ENCODE measurements at places on chromosomes 5 and 9. TPM values are rescaled to one million over a fixed set of nuclear protein-coding genes. Genes with fewer than 3 reads are reported as not detected.

DNA sequence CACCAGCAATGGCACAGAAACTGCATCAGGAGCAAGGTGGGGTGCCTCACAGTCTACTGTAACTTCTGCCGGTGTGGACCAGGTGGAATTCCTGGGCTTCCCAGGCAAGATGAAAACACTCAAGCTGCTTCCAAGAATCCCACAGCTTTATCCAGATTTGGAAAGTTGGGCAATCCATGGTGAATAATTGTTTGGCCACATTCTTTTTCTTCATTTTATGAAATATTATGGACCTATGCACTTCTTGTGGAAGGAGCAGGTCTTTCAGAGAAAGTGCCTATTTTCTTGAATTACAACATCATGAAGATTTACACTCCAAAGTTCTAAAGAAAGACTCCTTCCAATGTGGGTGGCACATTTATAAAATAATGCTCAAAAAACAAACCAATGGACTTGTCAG, 503.6 kb downstream of the SEMA5A start:
- H3K4me1 ChIP-seq, result no peaks in the 10 kb centered on the region
- DNase-seq, result no peak
- no peaks in the 10 kb centered on the region for H3K36me3 ChIP-seq
- no peak overlapping the region for H3K4me3 ChIP-seq
- H3K27ac ChIP-seq, result no peak overlapping the region
- H3K27me3 ChIP-seq, result no peaks in the 10 kb centered on the region

- H3K27me3 ChIP-seq, result no peaks in the 10 kb centered on the region
- H3K36me3 ChIP-seq, result peaks cover 2% of the 10 kb centered on the region
- no peak for DNase-seq
- peaks cover 30% of the 10 kb centered on the region for H3K4me1 ChIP-seq
These were observed 106.6 kb downstream of the RGS3 start for GRCh38 chr9:113570106-113570505.

DNA sequence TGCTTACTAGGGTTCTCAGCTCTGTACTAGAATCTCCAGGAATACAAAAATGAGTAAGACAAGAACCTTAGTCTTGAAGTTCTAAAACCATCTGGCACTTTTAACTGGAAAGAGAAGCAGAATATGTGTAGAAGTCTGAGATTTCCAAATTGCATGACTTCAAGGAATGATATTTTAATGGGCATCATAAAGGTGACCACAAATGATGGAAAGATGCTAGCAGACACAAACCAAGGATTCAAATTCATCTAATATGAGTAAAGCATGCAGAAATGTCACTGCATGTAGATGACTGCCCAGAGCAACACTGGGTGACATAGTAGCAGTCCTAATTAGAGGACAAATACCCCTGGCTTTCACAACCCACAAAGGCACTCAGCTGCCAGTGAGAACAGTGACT, 117.2 kb downstream of the RPS23 start:
- H3K27ac ChIP-seq, result no peak overlapping the region
- H3K4me3 ChIP-seq, result no peak overlapping the region
- H3K36me3 ChIP-seq, result no peaks in the 10 kb centered on the region
- no peaks in the 10 kb centered on the region for H3K4me1 ChIP-seq

GRCh38 chr9:117704024-117704575, at the start of gene TLR4:
TLR4 (plus strand) TSS chr9:117704403; CDS start chr9:117704473, 70 bp downstream.
- no peak for DNase-seq
- peaks cover 8% of the 10 kb centered on the region for H3K27me3 ChIP-seq
- no peak within 1 kb of the TSS for H3K27ac ChIP-seq
- H3K4me1 ChIP-seq, result peaks cover 3% of the 10 kb centered on the region
- H3K36me3 ChIP-seq, result no peaks in the 10 kb centered on the region

Gene RANBP6
- 21.6 TPM for total RNA-seq

Gene BTNL9
- total RNA-seq, result not detected

Measured in activated CD8-positive, alpha-beta T cell treated with anti-CD3 and anti-CD28 coated beads, Interleukin-2, amount 10 ng/mL, durations not matched to agents 7 days and 5 days (primary cell).